ENCODE measurements at places on chromosomes 6 and 20. TPM values are rescaled to one million over a fixed set of nuclear protein-coding genes. Genes with fewer than 3 reads are reported as not detected.

Gene DDO
- total RNA-seq = 2.6 TPM

Gene PRL
- total RNA-seq = not detected

Gene TNXB
- 4.2 TPM for total RNA-seq

Gene COL20A1
- total RNA-seq = 0.20 TPM

Gene BTNL2
- not detected for total RNA-seq

Gene MAN1A1
- 39.9 TPM for total RNA-seq

Gene BPIFB1
- total RNA-seq = not detected

Gene LAMP5
- 0.65 TPM for total RNA-seq

Gene HTR1B
- total RNA-seq = 2.4 TPM

Gene PPP1R14C
- total RNA-seq = not detected

Gene SLC22A2
- total RNA-seq = not detected

Gene MDFI
- total RNA-seq = 44.0 TPM

Gene COL12A1
- 0.60 TPM for total RNA-seq

Gene GSTA3
- not detected for total RNA-seq

Measured in lung microvascular endothelial cell (primary cell).